ENCODE measurements at places on chromosomes 7 and 10.

GRCh38 chr10:12603766-12604470, 254.6 kb downstream of the CAMK1D start:
- no peak for DNase-seq

DNA sequence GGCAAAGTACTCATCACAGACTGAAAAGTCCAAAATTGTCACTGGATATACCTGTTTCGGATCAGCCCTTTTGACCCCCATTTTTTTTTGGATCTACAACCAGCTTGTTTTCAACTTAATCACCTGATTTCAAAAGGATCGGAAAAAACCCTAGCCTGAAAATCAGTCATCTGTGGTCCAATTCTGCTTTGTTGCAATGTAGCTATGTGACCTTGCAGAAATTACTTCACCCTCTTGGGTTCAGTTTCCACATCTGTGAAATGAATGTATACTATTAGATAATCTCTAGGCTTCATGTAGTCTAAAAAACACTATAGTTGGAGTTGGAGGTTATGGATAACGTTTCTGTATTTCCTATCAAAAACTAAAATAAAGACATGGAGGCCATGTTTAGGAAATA, 37.1 kb downstream of the STEAP4 start:
- no peak for DNase-seq

DNA sequence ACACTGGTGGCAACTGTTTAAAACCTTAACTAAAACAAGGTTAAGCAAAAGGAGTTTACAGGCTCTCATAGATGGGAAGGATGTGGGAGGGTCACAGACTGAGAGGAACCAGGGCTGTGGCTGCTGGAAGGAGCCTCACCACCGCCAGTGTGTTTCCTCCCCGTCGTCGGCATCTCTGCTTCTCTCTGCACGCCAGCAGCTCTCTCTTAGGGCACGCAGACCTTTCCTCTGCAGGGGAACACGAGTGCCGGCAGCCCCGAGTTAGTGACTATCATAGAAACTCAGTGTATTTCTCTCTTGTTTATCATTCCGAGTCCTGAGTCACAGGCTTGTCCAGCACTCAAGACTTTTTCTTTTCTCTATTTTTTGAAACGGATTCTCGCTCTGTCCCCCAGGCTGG, 8.1 kb upstream of the SH2D4B start:
- DNase-seq, result no peak

DNA sequence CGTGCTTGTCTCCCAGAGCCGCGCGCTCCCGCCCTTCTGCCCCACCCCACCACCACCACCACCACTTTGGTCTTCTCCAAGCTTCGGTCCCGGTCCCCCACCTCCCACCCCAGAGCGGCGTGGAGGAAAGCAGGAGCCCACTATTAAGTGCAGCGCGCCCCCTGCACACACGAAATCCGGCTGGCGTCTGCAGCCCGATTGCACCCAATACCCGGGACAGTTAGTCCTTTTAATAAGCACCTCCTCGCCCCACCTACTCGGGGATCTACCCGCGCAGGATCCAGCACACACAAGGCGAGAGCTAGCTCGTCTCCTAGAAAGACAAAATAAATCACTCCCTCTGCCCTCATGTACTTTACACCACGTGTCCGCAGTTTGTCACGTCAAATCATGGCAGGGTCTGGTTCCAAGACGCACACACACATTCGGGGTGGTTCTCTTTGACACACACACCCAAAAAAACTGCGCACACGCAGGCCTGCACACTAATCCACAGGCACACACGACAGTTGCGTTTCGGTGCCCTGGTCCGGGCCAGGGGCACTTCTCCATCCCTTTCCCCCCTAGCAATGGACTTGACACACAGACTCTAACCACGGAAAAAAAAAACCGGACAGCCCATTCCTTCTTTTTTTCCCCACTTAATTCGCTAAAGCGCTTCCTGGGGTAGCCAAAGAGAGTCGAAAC, 1.6 kb downstream of the SFMBT2 start:
- DNase-seq, result no peak

DNA sequence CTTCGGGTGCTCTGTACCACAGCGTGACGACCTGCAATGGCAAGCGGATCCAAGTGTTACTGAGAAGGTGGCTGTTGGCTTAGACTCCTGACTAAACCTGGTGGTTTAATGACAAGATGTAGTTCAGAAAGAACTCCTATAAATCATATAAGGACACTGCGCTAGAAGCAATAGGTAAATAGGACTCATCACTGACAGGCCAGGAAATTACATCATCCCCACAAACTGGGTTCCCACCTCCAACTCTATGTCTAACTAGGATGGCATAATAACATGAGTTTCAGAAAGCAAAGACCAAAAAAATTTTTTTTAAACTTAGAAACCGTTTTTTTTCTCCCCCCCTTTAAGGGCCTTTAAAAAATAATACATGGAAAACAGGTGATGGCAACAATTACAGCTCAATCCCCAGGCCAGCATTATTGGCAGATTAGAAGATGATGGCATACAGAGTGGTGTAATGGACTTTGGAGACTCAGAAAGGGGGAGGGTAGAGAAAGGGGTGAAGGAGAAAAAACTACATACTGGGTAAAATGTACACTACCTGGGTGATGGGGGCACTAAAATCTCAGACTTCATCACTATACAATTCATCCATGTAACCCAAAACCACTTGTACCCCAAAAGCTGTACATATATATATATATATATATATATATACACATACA, 81.4 kb upstream of the FAM133B start:
- DNase-seq, result no peak
